Anterior cingulate cortex (tissue), 58 donors: ENCODE measurements at places on chromosomes 3 and 15.

DNA sequence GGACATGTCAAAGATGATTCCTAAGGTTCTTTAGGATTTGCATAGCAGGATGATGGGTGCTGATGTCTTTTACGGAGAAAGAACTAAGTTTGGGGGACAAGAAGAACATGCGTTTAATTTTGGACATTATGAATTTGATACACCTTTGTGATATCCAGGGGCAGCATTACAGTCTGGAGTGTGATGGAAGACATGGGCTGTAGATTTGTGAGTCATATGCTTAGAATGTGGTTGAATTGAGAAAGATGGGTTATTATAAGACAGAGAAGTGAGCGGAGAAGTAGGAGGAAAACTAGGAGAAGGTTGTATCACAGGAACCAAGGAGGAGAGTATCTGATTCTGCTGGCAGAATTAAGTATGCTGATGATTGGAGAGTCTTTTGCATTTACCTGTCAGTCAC lies 20.6 kb downstream of the NEO1 start:
- DNase-seq, result no peak

GRCh38 chr3:40782111-40782721 lies 257.5 kb downstream of the ZNF621 start:
- DNase-seq, result no peak

DNA sequence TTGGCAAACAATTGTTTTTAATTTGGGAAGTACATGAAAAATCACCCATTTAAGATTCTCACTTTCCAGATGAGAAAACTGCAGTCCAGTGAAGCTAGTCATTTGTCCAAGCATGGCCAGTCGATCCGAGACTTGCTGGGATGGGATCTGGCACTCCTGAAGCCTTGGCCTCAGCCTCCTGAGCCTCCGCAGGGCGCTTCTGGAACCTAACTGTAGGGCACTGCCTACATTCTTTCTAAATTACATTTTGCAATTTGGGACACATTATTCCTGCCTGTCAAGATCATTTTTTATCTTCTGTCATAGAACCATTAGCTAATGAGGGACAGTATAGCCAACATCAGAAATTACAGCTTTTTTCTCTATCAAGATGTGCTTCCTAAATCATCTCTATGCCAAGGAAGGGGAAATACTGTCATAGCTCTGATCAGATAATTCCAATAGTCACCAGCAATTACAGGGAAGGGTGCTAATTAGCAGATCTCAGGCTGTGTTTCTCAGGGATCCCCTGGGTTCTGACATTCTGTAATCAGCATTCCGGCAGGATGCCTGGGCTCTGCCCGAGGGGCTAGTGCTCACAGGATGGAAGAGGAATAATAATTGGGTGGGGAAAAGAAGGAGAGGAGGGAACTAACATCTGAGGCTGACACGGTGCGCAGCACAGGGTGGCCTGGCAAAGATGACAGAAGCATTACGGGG lies 28.3 kb downstream of the ANAPC13 start:
- no peak for DNase-seq

DNA sequence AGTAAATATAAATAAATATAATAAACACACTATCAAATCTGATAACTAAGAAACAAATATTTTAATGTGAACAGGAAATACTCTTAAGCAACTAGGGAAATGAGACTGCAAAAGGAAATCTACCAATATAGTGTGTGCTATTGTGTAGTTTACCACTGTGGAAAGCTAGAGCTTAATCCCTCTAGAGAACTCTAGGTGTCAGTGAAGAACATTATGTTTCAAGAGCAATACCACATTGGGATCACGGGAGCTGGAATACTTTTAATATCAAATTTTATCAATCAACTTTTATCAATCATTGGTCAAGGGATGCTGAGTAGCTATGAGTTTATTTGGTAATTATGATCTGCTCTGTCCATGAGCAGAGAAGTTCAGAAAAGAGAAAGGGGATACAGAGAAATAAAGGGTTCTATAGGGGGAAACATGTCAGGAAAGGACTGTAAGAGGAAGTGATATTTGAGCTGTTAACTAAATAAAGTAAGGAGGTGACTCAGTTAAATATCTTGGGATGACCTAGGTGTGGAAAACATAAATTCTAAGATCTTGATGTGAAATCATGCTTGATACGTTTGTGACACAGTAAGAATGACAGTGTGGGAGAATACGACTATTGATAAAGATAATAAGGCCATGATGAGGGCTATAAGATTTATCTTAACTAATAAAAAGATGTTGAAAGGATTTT lies 762.2 kb upstream of the ALCAM start:
- DNase-seq, result no peak

DNA sequence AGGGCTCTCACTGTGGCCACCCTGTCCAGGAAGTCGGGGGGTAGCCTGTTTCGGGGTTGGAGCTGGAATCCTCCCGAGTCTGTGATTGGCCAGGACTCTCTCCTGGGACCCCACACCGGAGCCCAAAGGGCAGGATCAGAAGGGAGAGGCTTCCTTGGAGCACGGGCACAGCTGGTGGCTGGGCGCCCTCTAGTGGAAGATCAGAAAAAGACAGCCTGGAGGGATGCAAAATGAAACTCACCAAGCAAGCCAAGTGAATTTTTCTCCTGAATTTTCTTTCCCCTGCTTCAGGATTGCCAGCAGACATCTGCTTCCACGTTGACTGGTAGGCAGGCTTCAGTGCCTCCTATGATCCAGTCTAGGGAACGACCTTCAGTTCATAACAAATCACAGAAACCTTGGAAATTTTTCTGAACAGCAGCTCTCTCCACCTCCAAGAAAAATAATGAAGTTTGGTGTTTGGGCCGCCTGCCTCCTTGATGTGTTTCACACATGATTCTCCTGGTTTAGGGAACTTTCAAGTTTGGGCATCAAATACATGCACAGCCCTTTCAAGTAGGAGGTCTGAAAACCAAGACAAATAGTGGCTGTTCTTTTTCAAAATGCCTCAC lies 224.6 kb downstream of the VPS13C start:
- peak; percentile 26 for DNase-seq

DNA sequence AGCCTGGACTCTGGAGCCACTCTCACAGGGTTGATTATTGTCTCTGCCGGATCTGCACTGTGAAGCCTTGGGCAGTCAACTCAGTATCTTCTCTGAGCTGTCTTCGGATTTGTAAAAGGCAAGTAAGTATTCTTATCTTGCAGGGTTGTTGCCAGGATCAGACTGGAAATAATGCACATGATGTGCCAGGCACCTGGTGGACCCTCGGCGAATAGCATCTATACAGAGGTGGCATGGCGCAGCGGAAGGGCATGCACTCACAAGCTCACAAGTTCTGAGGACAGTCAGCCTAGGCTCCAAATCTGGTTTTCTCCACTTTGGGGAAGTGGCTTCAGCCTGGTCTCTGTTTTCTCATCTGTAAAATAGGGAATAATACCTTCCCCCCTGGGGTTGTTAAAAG lies 113.9 kb downstream of the SRGAP3 start:
- DNase-seq, result no peak

GRCh38 chr15:40472171-40472727 lies 1.5 kb downstream of the CHST14 start:
- no peak for DNase-seq

GRCh38 chr3:171351676-171352075 lies 108.5 kb downstream of the TNIK start:
- no peak for DNase-seq

DNA sequence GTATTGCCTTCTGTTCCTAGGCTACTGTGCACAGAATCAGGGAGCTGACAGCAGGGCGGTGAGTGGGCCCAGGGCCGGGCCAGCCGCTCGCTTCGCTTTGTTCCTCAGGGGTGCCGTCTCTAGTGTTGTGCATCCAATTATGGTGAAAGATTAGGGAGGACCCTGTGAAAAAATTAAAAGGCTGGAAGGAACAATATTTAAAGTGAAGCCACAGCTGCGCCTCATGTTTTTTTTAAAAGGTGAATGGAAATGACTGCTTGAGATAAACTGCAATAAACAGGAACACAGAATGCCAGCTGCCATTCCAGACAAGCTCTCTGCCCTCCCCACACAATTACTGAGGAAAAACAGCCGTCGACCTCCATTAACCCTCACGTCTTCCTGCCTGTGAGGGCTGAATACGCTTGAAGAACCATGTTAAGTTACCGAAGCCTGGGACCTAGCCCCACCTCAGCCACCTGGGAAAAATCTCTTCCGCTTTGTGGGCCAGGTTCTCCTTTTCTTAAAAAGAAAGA lies 132.0 kb upstream of the IL12A start:
- DNase-seq, result no peak

- DNase-seq, result no peak
Measured at GRCh38 chr15:58361273-58361759, 70.5 kb upstream of the LIPC start.

GRCh38 chr3:71984843-71985613 lies 200.1 kb upstream of the PROK2 start:
- peak; percentile 10 for DNase-seq

GRCh38 chr15:63991706-63992105 lies 54.6 kb downstream of the DAPK2 start:
- no peak for DNase-seq

GRCh38 chr3:42174679-42175385 lies 83.7 kb downstream of the TRAK1 start:
- DNase-seq, result no peak

DNA sequence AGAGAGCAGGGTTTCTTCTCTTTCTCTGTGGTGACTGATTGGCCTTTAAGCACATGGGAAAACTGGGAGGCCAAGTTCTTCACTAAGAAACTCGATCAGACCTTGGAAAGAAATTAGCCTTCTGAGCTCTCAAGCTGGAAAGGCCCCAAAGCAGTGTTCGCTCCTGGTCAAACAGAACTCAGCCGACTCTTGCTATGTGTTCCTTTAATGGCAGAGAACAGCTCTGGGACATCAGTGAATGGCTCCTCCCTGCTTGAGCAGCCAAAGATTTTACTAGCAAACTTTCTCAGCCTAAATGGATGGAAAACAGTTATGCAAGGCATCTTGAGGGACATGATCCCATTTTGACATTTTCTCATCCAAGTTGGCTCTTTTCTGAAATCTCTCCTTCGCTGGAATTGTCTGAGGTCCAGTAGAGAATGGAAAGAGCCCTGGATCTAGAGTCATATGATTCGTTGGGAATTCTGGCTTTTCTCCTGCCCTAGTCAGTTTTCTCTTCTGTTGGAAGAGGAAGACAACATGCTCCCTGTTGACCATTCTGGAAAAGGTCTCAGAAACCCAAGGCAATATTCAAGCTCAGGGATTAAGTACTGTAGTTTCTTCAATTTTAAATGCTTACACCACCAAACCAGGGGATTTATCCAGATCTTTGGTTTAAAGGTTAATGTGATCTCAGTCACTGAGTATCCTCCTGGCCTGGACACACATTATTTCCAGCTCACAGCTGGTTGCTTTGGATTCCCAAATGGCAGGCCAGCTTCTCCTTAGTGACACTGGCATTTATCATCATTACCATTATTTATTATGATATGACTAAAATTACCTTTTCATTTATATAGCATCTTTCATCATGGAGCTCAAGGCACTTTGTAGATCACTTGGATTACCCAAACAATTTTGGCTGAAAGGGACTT lies 319.6 kb downstream of the AGBL1 start:
- DNase-seq, result no peak
